ENCODE measurements at places on chromosomes 7 and 10.

DNA sequence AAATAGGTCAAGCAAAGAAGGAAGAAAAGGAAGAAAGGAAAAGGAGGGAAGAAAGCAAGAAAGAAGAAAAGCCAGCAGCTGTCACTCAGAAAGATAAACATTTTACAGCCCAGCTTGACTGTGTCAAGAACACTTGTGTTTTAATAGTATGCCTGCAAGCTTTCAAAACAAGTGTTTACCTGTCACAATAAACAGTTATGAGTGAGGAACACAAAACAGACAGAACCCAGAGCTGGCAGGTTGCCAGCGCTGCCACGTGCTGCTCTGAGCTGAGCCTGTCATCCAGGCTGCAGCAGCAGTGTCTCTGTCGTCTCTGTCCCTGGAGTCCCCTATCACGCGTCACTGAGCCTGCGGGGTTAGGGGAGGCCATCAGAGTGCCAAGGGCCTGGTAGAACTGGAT lies 827.6 kb upstream of the AUTS2 start:
- DNase-seq: no peak

GRCh38 chr7:46206476-46207060 lies 285.5 kb upstream of the IGFBP3 start:
- no peak for DNase-seq

DNA sequence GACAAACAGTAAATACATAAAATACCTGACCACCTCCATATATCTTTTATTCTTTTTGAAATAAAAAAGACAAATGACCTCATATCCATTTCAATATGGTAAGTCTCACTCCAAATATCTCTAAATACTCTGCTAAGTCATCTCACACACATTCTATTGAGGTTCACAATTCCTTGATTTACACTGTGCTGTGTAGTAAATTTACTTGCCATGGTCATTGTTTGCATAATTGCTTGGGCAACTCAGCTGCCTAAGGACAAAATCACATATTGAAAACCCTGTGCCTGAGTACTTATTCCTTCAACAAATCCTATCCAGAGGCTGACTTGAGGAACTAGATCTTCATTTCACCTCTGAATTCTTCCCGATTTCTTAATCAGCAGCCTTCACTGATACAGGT lies 176.4 kb downstream of the THSD7A start:
- DNase-seq: no peak

DNA sequence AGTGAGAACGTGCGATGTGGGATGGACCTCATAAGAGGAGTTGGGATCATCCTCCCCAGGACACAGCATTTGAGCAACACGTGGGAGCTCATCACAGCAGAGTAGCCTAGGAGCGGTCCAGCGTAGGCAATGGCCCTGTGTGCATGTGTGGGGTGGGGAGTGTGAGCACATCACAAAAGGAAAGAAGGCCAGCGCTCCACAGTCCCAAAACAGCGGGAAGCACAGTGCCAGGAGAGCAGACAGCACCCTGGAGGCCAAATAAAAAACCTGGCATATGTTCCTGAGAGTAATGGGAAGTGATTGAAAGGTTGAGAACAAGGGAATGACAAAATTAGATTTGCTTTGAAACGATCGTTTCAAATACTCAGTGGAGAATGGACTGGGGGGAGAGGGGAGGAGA lies 226.0 kb downstream of the C7orf25 start:
- DNase-seq: no peak

- DNase-seq: no peak
These were observed 23.0 kb upstream of the ZRANB1 start for GRCh38 chr10:124918906-124919305.

GRCh38 chr7:92569137-92569536 lies 21.1 kb downstream of the FAM133B start:
- no peak for DNase-seq

GRCh38 chr10:36606234-36606839 lies 519.1 kb upstream of the ANKRD30A start:
- DNase-seq: no peak

DNA sequence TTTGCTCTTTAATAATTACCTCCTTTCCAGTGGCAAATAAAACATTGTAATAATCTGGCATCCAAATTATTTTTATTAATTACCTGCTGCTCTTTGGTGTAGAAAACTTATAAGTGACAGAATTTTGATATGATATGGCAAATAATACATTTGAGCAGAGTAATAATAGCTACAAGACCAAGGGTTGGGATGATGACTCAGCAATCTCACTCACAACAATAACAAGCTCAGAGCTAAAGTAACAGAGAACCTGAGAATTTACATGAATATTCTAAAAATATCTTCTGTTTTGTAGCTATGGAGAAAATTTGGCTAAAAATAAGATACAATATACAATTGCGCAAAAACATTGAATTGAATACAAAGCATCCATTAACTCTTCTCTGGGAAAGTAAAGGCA lies 480.8 kb upstream of the COBL start:
- DNase-seq: no peak

- no peak for DNase-seq
These were observed 96.5 kb upstream of the SDK1 start for GRCh38 chr7:3204526-3204925.

GRCh38 chr7:132133501-132133900 lies 442.8 kb downstream of the PLXNA4 start:
- DNase-seq: no peak

- no peak for DNase-seq
These were observed 52.0 kb downstream of the ERLIN1 start for GRCh38 chr10:100133801-100134200.

DNA sequence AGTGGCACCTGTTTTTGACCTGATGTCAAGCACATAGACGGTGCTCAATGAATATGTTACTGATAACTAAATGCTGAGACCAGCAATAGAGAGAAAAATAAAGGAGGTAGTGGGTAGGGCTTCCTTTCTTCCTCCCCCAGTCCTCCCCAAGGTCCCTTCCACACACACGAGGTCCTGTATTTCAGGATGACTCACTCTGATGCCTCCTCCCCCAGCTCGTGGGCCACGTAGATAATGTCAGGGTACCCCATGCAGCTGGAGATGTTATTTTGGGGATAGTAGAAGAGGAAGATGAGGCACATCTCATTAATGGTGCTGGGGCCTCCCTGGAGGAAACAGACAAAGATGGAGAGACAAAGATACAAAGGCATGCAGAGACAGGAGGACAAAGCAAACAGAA lies 17.3 kb downstream of the PRSS58 start:
- DNase-seq: no peak

DNA sequence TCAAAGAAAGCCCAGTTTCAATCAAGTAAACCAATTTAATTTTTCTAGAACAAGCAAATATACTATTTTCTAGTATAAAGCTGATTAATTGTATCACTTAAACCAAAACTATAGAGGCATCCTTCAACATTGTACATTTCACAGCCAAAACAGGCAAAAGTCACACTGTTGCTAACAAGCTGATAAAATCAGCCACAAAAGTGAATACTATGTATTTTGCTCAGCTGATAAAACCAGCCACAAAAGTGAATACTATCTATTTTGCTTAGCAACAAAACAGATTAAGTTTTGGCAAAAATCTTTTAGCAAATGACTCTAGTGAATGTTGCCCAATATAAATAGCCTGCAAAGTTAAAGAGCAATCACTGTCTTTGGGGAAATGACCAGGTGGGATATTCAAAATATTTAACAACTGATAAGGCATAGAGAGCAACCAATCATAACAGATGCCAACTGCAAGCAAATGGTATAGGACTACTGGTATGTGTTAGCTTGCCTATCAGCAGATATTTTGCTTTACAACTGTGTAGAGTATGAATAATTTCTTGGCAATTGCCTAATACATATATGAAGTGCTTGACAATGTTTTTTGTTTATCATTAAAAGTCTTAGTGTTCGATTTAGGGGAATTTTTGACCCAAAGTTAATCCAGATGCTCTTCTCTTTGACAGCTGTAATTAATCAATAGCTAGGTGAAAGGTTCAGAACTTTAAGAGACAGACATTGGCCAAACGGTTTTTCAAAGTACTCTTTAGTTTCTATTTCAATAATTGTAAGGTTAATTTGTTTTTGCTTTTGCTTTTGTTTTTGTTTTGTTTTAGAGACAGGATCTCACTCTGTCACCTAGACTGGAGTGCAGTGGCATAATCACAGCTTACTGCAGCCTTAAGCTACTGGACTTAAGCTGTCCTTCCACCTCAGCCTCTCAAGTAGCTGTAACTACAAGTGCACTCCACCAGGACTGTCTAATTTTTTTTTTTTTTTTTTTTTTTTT lies 44.4 kb upstream of the SP4 start:
- DNase-seq: peak; percentile 9

GRCh38 chr10:70312972-70313371 lies 29.2 kb upstream of the NPFFR1 start:
- DNase-seq: no peak

GRCh38 chr7:11182736-11183135 lies 209.1 kb downstream of the PHF14 start:
- DNase-seq: no peak

DNA sequence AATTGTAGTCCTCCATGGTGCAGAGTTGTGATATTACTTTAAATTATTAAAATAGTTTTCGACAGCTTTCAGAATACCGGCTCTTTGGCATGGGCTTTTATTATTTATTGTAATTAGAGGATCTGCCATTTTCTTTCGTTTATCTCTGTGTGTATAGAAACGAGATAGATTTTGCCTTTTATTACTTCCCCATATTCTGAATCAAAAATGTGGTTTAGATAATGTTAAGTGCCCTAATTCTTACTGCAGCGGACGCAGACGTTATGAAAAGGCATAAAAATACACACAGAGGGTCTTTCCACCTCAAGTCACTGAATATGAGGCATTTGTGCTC lies 1.9 kb upstream of the ARID5B start:
- no peak for DNase-seq

DNA sequence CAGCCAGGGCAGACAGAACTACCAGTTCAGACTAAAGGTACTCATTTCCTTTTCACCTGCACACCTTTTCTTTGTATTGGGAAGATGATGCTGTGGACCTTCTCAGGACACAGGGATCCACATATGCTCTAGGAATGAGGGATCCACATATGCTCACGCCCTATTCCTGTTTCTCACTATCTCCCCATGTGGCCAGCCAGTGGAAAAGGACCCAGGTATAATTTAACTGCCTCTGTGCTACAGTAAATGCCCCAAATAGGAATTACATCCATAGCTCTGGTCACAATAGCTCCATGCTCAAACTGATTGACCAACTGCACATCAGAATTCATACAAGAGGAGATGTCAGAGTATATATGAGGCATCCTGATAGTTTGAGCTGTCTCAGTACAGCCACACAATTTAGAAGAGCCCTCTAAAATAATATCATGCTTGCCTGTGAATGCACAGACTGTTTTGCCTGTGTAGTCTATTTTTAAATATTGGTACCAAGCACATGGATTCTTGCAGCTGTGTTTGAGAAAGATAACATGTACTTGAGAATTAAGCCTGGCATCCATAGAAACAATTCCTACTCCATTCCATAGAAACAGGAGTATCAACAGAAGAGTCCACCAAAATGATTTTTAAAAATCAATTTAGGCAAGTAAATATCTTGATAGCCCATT lies 43.7 kb downstream of the CTTNBP2 start:
- DNase-seq: no peak

- DNase-seq: no peak
These were observed 87.6 kb downstream of the XRCC2 start for GRCh38 chr7:152588350-152588749.

GRCh38 chr10:76576276-76576962 lies 1061.2 kb downstream of the KCNMA1 start:
- DNase-seq: no peak

- DNase-seq: peak; percentile 72
These were observed 22.6 kb upstream of the VDAC2 start for GRCh38 chr10:75187961-75188426.

- DNase-seq: no peak
These were observed 41.1 kb upstream of the DLG5 start for GRCh38 chr10:77967611-77968022.

GRCh38 chr10:122911889-122912484 lies 1.6 kb downstream of the FAM24A start:
- DNase-seq: peak; percentile 49

DNA sequence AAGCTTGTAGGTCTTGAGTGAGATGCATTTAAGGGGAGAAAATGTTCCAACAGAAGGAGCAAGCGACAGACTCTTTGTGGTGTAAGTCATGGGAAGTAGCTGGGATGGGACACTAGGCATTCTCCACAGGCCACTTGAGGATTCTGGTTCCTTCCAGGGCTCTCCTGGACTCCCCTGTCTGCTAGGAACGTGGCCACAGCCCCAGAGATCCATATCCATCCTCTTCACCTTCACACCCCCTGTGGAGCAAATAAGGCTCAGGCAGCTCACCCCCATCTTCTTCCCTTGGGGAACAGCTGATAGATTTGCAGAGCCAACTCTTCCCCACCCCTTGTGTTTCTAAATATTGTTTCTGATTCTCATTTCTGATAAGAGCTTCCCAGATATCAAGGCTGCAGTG lies 482.6 kb upstream of the MKI67 start:
- no peak for DNase-seq

GRCh38 chr10:36220151-36220550 lies 578.1 kb upstream of the FZD8 start:
- DNase-seq: no peak

GRCh38 chr10:132069849-132070182 lies 4.1 kb downstream of the JAKMIP3 start:
- DNase-seq: no peak

DNA sequence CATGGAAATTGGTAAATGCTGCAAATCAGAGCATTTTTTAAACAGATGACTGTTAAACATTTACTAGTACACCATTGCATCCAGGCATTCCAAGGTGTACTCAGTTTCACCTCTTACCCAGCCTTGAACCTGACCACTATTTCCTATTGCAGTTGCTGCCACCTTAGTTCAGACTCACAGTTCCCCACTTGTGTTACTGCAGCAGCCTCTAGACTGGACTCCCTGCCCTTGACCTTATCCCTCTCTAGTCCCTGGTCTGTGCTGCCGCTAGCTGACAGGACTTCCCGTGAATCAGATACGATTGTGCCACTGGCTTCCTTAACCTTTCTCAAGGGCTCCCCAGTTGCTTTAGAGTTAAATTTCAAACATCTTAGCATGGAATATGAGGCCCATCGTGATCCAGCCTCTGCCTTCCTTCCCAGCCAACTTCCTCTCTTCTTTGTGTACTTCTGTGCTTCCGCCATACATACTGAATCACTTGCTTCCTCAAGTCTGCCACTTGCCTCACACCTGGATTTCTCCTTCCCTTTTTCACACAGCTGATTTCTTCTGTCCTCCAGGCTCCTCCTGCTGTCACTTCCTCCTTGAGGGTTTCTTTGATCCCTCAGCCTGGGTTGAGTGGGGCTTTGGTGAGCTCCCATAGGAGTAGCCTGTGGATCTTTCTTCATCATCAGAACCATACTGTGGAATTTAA lies 118.7 kb upstream of the GJD4 start:
- no peak for DNase-seq

GRCh38 chr7:141071260-141071854 lies 2.5 kb upstream of the TMEM178B start:
- DNase-seq: peak; percentile 71

DNA sequence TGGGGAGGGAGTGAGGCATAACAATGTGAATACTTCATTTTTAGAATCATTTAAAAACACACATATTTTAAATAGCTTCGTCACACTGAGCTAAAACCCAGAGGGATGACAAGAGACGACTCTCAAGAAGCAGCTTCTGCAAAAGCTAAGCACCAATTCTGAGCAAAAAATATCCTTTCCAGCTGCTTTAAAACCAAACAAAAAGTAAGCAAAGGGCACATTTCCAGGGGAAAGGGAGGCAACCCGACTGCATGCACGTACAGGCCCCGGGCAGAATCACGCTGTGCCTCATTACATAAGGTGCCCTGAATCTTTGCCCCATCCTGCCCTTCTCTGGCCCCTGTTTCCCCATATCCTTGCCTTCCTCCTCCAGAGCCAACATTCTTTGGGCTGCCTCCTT lies 78.4 kb downstream of the DGKI start:
- no peak for DNase-seq
